ENCODE measurements at places on chromosomes 16 and 17.

GRCh38 chr17:2337544-2338314 is 428 bp downstream of the SGSM2 start:
- DNase-seq = peak; percentile 54

DNA sequence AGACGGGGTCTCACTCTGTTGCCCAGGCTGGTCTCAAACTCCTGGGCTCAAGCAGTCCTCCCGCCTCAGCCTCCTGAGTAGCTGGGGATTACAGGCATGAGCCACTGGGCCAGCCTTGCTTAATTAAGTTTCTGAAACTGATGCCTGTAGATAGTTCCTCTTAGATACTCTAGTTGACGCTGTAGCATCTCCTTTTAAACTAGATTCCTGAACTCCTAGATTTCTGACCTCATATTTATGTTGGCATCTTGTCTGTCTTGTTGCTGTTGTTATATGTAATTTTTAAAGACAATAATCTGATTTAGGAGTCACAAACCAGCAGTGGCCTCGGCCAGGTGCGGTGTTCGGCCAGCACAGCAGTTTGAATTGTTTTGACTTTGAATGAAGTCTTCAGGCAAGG is 37.5 kb downstream of the DHRS7B start:
- no peak for DNase-seq

- peak; percentile 5 for DNase-seq
These were observed 93.9 kb downstream of the GSG1L start for GRCh38 chr16:27969574-27969973.

- DNase-seq = no peak
These were observed 42.9 kb downstream of the CPD start for GRCh38 chr17:30421592-30421991.

DNA sequence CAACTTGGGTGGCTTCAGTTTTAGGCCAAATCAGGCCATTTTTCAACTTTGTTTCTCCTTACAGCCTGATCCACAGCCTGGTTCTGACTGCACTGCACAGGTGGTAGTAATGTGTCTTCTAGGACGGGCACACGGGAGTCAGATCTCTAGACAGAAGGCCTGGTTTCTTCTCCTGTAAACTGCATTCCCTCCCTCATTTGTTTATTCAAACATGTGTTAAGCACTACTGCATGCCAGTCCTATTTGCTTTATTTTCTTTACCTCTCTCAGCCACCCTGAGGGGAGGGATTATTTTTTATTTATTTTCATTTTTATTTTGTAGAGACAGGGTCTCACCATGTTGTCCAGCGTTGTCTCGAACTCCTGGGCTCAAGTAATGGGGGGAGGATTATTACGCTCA is 6.3 kb upstream of the KSR1 start:
- DNase-seq = no peak

DNA sequence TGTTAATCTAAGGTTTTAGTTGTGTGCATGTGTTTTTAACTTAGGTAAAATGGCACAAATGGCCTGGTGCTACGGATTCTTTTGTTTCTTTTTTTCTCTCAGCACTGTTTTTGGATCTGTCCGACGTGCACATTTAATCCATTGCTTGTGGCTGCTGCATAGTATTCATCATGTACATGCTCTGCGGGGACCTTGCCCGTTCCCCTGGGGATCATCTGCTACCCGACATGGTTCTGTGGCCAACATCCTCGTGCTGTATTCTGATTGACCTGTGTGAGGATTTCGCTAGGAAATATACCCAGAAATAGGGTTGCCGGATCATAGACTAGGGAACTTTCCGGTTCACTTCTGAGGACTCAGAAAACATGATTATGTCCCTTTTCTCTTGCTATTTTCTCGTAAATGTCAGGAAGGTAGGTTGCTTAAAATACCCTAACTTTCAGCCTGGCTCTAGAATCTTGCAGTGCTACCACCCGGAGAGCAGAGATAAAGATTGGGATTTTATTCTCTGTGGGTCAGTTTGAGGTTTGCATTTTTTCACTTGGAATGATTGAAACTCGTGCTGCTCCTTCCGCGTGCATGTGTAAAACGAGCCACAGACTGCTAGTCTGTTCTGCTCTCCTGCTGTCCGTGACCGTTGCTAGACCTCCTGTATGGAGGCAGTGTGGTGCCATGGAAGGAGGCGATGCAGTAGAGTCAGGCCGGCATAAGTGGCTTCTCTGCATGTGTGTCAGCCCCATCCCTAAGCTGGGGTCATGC is 42.9 kb downstream of the LDHD start:
- no peak for DNase-seq

DNA sequence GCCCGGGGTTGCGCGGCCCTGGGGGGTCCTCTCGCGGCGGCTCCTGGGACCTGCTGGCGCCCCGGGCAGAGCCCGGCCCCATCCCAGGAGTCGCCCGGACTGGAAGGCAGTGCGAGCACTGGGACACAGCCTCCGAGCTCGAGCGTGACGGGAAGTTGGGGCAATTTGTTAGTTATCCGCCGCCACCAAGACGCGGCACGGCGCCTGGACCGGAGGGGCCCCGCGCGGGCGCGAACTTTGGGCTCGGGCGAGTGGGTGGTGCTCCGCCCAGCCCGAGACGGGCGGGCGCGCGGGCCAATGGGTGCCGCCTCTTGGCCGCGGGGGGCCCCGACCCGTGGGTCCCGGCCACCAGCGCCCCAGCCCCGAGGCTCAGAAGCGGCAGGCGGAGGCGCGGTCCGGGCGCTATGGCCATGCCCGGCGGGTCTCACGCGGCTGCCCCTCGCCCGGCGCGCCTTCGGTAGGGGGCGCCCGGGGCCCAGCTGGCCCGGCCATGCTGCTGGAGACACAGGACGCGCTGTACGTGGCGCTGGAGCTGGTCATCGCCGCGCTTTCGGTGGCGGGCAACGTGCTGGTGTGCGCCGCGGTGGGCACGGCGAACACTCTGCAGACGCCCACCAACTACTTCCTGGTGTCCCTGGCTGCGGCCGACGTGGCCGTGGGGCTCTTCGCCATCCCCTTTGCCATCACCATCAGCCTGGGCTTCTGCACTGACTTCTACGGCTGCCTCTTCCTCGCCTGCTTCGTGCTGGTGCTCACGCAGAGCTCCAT is at the start of gene ADORA2B:
Gene ADORA2B (plus strand): TSS at position 372 of the 768 bp plus-strand sequence. CDS start 119 bp downstream, at position 491.
- DNase-seq = peak; percentile 79

GRCh38 chr16:17271687-17272086 is 199.1 kb downstream of the XYLT1 start:
- DNase-seq = no peak

GRCh38 chr17:8800656-8801055 is 1.5 kb upstream of the MFSD6L start:
- DNase-seq = no peak

DNA sequence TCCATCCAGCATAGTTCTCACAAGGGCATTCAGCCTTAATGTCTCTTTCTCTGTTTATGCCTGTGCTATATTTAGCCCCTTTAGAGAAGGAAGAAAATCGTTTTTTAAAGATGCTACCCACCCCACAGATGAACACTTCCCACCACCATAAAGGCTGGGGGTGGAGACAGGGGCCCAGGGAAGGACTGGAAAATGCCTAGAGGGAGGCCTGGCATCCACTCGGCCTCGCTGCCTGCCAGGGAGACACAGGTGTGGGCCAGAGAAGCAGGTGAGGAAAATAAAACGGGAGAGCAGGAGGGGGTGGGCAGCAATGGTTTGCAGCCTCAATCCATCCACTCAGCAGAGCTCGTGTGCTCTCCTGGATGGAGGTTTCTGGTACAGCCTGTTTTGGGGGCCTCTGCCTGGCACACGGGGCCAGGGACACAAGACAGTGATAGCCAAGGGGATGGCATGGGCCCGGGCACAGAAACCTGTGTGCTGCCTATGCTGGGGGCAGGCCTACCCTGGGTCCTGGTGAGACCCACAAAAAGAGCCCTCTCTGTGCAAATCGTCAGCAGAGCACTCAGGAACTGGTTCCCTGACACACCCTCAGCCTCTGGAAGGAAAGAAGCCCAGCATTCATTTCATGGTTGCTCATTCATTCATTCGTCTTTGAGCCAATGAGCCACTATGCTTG is 121.4 kb downstream of the C16orf78 start:
- DNase-seq = no peak

GRCh38 chr17:56821847-56822534 is 11.7 kb downstream of the C17orf67 start:
- no peak for DNase-seq

- DNase-seq = no peak
These were observed 6.1 kb upstream of the WFIKKN2 start for GRCh38 chr17:50829332-50829731.

- no peak for DNase-seq
These were observed 191.9 kb upstream of the KCNJ16 start for GRCh38 chr17:69883120-69883519.

- DNase-seq = no peak
These were observed 74.7 kb upstream of the IRX3 start for GRCh38 chr16:54361246-54361645.

DNA sequence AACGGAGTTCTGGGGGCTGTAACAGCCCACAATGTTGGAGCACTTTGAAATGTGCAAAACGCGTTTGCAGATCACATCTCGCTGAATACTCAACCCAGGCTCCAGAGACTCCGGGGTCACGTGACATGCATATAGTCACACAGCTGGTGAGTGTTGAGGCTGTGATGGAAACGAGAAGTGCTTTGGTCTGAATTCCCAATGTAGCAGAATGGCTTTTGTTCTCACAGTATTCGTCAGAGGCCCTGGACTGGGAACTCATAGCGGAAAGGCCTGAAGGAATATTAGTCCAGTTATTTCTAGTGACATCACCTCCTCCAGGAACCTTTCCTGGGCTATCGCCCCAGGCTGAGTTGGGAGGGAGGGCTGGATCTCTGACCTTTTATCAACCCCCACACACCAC is 95.8 kb upstream of the CRHR1 start:
- DNase-seq = no peak

GRCh38 chr17:41024697-41025096 is 2.3 kb downstream of the KRTAP1-5 start:
- no peak for DNase-seq

- DNase-seq = no peak
These were observed 3.2 kb downstream of the CDH8 start for GRCh38 chr16:62033065-62033464.

DNA sequence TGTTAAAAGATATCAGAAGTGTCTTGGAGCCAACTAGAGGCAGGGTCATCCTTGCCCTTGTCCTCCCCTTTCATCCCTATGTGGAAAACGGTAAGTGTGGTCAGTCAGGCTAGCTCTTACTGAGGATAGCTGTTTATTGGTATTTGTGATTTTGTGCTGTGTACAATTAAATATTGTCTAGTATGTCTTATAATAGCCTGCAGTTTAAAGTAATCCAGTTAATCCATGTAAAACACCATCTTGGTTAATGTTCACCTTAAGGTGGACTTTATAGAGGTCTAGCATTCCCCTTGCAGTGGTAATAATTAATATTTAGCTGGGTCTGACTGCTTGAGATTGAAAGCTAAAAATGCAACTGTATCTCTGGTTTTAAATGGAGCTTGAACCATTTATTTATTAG is 25.6 kb downstream of the METTL9 start:
- no peak for DNase-seq

DNA sequence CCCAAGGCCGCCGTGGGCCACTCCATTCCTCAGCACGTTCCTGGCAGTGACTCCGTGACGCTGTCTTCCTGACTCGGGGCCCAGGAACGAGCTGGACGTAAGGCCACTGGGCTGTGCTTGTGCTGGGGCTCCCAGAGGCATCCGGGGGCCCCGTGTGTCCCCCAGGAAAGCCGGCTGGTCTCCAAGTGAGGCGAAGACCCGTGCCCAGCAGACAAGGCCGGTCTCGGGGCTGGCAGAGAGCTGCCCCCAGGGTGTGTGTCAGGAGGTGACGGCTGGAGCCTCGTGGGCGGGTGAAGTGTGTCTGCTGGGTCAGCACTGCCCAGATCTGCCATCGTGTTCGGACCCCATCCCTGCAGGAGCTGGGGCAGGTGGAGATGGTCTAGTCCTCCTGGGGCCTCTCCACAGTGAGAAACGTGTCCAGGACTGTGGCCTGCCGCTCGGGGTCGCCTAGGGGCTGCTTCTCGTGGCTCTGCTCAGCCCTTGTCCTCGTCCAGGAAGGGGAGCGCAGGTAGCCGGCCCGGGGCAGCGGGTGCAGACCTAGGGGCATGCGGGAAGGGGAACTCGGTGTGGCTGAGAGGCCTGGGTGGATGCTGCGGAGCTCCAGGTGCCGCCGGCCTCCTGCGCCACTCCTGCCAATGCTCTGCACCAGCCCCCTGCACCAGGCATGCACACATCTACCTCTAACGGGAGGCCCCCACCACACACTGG is 13.1 kb downstream of the DBNDD1 start:
- no peak for DNase-seq

DNA sequence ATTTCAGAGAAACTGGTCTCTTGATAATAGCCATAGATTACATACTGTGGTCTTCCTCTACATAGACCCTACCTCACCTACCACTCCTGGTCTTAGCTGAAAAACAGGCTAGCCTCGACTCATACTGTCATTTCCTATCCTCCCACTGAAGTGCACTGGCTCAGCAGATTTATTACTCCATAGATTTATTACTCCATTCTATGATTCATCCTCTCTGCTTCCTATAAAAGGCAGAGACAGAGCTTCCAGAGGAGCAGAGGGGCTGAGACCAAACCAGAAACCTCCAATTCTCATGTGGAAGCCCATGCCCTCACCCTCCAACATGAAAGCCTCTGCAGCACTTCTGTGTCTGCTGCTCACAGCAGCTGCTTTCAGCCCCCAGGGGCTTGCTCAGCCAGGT is at the start of gene CCL7:
Gene CCL7 (plus strand): TSS at position 253 of the 400 bp plus-strand sequence. CDS start 70 bp downstream, at position 323.
- no peak for DNase-seq

DNA sequence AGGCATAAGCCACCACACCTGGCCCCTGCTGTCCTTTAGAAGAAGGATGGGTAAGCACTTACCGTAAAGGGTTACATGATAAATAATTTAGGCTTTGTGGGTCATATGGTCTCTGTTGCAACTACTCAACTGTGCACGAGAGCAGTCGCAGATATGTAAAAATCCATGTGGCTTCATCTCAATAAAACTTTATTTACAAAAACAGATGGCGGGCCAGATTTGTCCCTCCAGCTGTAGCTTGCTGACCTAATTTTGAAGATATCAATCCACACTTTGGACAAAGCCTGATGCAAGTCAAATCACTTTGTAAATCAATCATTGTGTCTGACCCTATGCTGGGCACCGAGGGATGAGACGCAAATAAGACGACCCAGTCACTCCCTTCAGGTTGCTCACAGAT is 12.1 kb downstream of the TEKT5 start:
- no peak for DNase-seq

GRCh38 chr17:1160591-1161390 is 19.0 kb downstream of the ABR start:
- no peak for DNase-seq

GRCh38 chr17:17978481-17979424 is 6.1 kb downstream of the DRC3 start:
- DNase-seq = no peak

- DNase-seq = no peak
These were observed 30.7 kb upstream of the MYO18A start for GRCh38 chr17:29210879-29211278.

DNA sequence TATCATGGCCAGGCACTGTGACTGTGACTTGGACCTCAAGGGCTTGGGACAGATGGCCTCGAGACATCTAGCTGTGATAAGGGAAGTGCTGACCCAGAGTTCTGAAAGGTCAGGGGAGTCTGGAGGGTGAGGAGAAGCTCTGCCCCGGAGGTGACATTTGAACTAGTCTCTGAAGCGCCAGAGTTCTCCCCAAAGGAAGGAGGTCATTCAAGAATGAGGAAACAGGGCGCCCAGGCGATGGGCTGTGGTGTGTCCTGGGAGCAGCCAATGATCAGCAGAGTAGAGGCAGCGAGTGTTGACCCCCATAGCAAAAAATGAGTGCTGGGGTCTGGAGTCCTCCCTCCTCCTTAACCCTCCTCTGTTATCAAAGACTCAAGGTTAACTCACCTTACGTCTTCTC is 4.9 kb downstream of the STARD3 start:
- no peak for DNase-seq

GRCh38 chr17:81429821-81430551 is 34.7 kb downstream of the BAHCC1 start:
- DNase-seq = no peak

- peak; percentile 83 for DNase-seq
These were observed 225.1 kb upstream of the CA10 start for GRCh38 chr17:52383493-52384100.
